DMS153 (cell line): ENCODE measurements at places on chromosomes 3 and 15.
A peak's percentile ranks its signal among the peaks of the same experiment; 100 is the strongest.

GRCh38 chr15:94080416-94080815, 150.9 kb upstream of the MCTP2 start:
- DNase-seq = no peak

GRCh38 chr3:120983841-120984240, 75.8 kb downstream of the STXBP5L start:
- peak; percentile 70 for DNase-seq

DNA sequence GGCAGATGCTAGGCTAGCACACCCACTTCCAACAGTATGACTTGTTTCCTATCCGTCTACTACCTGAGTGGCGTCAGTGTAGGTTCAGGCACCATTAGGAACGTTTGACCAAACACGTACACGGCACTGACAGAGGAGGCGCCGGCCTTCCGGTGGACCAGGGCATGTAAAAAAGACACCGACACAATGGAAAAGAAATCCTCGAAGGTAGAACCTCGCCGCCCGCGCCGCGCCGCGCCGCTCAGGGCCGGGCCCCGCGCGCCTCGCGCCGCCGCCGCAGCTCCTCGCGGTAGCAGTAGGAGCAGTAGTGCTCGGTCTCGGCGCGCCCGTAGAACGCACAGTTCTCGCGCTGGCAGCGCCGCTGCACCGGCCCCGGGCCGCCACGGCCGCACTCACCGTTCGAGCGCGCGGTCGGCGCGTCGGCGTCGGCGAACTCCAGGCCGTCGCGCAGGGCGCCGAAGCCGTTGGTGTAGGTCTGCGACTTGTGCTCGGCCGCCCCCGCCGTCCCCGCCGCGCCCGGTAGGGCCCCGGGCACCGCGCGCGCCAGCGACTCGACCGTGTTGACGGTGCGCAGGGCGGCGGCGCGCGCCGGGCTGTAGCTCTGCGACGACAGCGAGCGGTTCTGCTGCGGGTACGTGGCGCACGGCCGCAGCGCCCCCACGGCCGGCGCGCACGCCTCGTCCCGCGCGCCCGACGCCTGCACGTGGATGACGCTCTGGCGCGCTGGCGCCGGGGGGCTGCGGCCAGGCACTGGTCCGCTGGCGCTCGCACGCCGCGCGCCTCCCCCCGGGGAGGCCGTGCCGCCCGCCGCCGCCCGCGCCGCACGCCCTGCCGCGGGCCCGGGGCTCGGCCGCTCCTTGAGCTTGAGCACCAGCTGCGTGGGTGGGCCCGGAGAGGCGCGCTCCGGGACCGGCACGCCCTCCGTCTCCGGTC, 156.7 kb downstream of the KLF13 start:
- DNase-seq = no peak

- DNase-seq = peak; percentile 54
Observed at GRCh38 chr3:172607305-172608121, 84.3 kb upstream of the TNFSF10 start.

DNA sequence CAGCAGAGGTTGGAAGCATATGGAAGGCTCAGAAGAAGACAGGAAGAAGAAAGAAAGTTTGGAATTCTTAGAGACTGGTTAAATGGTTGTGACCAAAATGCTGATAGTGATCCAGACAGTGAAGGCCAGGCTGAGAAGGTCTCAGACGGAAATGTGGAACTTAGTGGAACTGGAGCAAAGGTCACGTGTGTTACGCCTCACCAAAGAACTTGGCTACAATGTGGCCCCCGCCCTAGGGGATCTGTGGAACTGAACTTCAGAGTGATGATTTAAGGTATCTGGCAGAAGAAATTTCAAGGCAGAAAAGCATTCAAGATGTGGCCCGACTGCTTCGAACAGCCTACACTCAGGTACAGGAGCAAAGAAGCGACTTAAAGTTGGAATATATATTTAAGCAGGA, 83.1 kb downstream of the MYO5A start:
- DNase-seq = no peak

DNA sequence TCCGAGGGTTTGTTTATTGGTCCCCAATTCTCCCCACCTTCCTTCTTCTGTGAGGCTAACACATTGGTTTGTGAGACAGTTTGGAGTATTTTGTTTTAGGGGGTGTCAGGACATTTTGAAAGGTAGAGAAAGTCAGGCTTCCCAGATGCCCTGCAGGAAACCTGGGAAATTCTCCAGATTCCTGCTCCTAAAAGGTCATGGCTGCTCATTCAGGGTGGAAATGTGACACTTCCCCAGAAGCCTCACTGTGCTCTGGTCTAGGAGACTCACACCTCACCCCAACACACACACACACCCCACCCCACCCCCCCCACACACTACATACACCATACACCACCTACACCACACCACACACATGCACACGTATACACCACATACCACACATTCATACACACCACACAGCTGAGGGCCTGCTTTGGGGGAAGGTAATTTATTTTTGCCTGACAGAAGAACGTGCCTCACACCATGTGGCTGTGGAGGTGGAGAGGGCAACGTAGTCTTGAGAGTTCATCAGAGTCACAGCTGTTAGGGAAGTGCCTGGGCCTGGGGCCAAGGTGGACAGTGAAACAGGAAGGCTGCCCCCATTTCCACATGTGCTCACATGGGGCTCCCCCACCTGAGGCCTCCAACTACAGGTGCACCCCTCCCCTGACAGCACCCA, 40.4 kb upstream of the LIMD1 start:
- DNase-seq = no peak

DNA sequence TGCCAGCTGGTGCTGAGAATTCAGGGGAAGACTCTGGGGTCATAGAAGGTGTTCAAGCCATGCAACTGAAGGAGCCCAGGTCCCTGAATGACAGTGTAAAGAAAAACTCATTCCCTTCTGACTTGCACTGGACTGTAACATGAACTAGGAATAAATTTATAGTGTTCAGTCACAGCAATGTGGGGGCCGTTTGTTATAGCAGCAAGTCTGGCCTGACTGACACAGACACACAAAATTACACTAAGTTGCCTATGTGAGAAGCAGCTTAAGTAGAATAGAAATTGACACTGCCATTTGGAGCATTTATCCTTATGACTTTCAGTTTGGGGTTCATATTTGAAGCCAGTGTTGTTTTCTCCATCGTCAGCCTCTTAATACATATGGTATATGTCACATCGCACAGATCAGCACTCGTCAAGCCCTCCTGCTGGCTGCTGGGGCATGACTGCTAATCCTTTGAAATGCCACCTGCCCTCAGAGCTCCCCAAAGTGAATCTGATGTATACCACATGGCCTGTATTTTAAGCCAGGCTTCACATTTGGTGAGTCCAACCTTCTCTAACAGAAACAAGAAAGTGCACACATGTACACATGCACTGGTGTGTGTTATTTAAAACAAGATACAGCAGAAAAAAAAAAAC, 17.1 kb upstream of the HEG1 start:
- DNase-seq = no peak

GRCh38 chr15:74826921-74827320, 494 bp downstream of the CPLX3 start:
- no peak for DNase-seq

DNA sequence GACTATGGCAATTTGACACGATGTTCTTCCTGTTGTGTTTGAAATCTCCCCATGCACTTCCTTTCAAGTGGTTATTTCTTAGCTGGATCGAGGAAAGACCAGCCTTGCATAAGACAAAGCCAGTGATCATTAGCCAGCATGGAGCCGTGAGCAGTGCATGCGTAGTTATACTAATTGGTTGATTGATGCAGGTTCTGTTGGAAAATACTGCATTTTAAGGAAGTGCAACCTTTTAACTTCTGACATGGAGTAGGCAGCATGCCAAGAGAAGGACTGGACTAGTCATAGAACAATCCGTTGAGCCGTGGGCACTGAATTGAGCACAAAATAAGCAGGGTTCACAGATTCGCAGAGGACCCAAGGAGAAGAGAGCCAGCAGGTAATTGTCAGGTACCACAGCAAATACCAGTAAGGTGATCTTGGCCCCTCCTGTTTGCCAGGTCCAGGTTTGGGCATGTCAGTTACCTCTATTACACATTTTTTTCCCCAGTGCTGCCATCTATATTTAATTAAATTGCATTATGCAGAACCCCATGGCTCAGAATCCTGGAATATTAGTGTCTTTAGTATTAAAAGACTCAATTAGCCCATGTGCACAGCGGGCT, 29.0 kb upstream of the BCL6 start:
- DNase-seq = no peak

DNA sequence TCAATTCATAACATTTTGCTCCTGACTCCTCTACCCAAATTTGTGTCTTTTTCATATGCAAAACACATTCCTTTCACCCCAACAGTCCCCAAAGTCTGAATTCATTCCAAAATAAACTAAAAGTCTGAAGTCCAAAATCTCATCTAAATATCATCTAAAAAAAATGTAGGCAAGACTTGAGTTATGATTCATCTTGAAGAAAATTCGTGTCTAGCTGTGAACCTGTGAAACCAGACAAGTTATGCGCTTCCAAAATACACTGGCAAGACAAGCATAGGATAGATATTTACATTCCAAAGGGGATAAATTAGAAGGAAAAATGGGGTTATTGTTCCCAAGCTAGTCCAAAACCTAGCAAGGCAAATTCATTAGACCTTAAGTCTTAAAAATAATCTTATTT, 1302.0 kb upstream of the GBE1 start:
- DNase-seq = no peak

DNA sequence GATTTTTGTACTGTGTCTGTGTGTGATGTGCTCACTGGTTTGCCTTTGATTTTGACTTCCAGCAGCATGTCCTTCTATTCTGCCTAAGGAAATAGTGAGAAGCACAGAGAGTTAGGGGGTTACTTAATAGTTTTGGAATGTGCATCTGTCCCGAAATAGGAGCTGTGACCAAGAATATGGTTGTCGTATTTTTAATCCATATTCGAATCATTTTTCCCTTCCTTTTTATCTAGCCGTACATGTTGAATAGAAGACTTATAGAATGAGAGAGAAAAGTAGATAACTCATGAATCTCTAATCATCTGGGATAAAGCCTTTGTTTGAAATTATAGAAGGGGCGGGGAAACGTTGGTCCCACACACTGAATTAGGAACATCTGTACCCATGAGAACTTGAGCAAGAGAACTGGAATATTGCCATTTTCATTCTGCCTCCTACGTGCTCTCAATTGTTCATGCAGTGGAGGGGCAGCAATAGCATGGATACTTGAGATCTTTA, 23.6 kb downstream of the CRTC3 start:
- DNase-seq = no peak

DNA sequence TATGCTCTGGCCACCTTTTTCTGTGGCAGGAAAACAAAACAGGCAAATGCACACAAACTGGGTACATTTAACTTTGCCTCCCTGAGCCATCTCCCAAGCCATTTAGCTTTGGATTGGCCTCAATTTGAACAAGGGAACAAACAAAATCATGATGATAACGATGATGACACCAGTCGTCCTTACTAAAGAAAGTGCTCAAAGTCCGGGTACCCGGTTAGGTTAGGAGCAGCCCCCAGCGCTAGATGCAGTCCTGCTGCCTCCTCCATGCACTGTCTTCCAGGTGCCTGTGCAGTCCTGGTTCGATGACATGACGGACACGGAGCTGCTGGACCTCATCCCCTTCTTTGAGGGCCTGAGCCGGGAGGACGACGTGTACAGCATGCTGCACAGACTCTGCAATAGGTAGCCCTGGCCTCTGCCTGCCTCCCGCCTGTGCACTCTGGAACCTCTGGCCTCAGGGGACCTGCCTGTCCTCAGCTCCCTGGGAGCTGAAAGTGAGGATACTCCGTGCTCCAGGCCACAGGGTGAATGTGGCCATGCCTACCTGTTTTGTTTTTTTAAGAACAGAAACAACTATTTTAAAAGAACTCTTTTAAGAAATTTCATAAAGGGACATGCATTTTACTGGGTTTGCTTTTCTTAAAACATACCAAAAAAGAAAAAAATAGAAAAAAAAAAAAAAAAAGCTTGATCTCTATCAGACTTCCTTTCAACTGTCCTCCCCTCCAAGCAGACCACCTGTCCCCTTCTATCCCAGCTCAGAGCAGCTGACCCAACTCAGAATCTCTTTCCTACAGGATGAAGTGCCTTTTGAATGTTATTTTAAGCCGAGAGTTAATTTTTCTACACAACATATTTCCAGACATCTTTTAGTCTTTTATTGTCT, 9.9 kb upstream of the VILL start:
- no peak for DNase-seq

DNA sequence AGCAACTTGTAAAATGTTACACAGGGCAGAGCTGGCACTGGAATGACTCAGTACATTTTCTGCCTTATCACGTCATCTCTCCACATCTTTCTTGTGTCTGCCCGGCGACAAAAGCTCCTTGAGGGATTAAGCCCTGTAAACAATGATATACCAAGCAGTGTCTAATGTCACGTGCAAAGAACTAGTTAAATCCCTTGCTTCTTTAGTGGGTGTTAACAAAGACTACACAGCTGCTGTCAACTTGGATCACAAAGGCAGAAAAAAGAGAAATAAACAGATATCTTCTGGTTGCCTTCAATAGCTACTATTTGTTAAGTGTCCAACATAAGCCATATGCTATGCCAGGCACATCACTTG, 48.1 kb upstream of the FRMD4B start:
- DNase-seq = no peak

- no peak for DNase-seq
Observed at GRCh38 chr3:179953993-179954870, 82.5 kb downstream of the PEX5L start.

DNA sequence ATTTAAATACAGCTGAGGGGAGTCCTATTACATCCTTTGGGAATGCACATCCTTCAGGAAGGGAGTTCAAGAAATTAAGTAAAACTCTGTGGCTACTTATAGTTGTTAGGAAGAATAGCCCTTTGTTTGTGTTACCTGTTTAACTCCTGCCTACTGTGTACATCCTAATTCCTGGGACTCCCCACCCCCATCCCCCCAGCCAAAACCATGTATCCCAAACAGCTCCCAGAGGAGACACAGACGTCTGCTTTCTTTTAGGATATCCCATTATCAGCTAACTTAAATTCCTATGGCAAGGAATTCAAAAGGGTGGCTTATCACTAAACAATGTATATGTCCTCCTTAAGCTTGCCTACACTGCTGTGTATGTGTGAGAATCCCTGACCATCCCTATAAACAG, 581.7 kb downstream of the DIPK2A start:
- no peak for DNase-seq

GRCh38 chr3:98784666-98785600, 21.8 kb downstream of the ST3GAL6 start:
- DNase-seq = no peak

- no peak for DNase-seq
Observed at GRCh38 chr3:149648525-149648924, 9.3 kb downstream of the WWTR1 start.

DNA sequence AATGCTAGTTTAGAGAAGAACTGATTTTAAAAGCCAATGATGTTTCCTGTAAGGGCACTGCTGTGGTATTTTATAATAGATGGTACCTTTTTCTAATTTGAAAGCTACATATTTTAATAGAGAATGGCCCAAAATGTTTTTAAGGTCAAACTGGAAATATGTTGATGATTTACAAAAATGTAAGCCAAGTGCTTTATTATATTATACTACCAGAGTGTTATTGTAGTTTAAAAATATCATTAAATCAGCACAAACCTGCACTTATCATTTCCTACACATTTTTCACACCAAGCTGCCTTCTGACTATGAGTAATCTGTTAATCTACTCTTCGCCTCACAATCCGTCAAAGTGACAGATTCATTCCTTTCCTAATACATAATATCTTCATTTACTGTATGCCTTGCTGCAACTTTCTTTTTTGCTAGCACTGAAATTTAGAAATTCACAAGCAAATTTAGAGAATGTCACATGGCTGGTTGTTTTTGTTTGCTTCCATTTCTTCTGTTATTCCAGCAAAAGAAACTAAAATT, 126.4 kb upstream of the FAM3D start:
- no peak for DNase-seq
